ENCODE measurements at places on chromosomes 11 and 22.

DNA sequence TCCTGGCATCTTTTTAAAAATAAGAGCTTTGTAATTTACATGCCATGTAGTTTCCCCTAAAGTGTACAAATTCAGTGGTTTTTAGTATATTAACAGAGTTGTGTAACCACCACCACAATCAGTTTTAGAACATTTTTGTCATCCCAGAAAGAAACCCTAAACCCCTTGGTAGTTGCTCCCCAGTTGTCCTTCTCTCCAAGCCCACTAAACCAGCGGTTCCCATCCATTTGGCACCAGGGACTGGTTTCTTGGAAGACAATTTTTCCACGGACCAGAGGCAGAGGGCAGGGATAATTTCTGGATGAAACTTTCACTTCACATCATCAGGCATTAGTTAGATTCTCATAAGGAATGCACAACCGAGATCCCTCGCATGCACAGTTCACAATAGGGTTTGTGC is 22.6 kb downstream of the CABIN1 start:
- DNase-seq = no peak

GRCh38 chr11:9060700-9061111 is 30.7 kb downstream of the SCUBE2 start:
- no peak for DNase-seq

GRCh38 chr11:94305146-94305545 is 766 bp downstream of the IZUMO1R start:
- peak; percentile 3 for DNase-seq

DNA sequence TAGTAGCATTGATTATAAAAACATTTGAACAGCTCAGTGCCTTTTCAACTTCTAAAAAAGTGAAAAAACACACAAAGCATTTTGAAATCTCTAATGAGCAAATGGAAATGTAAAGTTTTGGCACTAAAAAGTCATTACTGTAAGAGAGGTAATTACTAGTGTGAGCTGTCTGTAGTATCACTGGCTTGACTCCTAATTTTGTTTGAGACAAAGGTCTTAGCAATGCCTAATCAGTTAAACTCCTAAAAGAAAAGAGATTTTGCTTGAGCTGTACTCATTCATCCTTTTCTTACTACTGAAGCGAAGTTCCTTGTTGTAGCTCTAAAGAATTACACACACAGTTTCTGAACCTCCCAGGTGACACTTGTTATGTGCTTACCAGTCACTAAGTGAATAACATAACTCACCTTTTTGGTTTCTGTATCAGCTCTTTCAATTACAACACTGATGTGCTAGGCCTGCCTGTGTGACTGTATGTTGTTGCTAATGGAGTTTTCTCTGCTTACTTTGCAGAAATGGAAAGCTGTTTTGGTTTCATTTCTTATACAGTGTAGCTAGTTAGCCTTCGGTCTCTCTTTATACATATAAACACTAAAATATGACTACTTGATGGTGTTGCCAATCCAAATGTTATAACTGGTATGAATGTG is 924.4 kb upstream of the TENM4 start:
- no peak for DNase-seq

- no peak for DNase-seq
These were observed 17.9 kb downstream of the STX3 start for GRCh38 chr11:59773083-59773440.

DNA sequence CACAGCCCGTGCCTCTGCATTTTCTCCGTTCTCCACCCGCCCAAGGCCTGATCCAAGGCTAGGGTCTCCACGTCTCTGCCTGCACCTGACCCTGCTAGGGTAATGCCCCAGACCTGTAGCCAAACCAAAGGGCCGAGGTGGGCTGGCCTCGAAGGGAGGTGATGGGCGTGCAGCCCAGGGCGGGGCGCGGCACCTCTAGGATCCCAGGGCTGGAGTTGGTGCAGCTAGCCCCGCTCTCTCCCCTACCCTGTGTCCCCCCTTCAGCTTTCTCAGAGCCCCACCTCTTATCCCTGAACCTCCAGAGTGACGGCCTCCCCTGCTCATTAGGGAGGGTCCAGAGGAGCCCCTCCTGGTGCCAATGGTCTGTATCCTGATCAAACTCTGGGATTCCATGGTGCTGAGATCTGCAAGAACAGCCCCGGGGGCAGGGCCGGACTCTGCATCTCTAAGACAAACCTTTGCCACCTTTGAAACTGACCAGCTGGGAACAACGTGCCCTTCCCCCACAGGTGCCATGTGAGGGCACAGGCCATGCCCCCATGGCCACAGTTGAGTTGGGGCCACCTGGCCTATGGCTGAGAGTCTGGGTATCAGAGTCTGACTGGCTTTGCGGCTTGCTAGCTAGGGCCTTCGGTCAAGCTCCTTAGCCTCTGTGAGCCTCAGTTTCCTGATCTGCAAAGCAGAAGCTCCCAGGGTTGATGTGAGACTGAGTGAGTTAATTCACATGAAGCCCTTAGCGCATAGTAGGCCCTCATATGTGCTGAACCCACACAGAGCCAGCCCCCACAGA is 23.1 kb upstream of the CBX7 start:
- no peak for DNase-seq

- DNase-seq = no peak
These were observed 67.3 kb upstream of the EED start for GRCh38 chr11:86177302-86177701.

GRCh38 chr11:103659206-103659618 is 377.2 kb upstream of the DDI1 start:
- DNase-seq = peak; percentile 60

DNA sequence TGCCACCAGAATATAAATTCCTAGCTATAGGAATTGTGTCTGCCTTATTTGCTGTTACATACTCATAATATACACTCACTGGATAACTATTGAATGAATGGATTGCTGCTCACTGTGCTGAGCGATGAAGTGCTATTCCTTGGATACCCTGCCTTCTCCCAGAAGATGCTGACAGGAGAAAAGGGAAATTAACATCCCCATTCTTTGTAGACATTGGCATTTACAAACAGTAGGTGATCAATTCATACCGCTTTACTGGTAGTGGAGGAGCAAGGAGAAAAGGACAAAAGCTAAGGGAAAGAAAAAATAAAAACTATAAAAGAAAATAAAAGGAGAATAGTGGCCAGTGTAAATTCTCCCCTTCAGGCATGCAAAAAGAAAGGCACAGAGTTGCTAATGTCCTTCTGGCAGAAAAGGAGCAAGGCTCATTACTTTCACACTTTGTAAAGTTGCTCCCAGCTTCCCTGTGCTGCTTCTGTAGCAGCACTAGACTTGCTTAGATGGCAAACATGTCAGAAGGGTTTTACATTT is 183.0 kb downstream of the LUZP2 start:
- DNase-seq = no peak

DNA sequence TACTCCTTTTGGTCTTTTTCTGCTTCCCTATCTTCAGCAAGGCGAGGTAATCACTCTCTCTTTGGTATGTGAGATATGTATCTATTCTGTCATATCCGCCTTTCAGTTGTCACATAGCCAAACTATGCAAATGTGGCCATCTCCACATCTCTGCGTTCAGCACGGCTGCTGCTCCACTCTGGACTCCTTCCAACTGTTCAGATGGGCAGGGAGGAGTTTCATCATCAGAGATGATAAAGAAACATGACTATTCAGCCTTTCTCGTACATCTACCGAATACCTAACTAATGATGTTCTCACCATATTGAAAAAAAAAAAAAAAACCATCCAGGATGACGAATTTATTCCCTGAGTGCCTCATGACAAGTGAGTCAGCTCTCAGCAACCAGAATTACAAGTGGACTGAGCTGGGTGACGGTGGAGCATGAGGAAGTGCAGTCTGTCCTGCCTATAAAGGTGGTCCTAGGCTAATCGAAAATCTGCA is 899.6 kb downstream of the OPCML start:
- DNase-seq = peak; percentile 95

DNA sequence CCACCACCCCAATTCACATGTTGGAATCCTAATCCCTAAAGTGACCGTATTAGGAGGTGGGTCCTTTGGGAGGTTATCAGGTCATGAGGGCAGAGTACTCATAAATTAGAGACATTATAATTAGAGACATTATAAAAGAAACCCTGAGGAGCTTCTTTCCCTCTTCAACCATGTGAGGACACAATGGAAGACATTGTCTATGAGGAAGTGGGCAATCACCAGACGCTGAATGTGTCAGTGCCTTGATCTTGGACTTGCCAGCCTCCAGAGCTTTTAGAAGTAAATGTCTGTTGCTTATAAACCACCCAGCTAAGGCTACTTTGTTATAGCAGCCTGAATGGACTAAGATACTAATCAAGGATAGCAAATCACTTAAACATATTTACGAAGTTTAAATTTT is 14.8 kb downstream of the GAB2 start:
- no peak for DNase-seq

DNA sequence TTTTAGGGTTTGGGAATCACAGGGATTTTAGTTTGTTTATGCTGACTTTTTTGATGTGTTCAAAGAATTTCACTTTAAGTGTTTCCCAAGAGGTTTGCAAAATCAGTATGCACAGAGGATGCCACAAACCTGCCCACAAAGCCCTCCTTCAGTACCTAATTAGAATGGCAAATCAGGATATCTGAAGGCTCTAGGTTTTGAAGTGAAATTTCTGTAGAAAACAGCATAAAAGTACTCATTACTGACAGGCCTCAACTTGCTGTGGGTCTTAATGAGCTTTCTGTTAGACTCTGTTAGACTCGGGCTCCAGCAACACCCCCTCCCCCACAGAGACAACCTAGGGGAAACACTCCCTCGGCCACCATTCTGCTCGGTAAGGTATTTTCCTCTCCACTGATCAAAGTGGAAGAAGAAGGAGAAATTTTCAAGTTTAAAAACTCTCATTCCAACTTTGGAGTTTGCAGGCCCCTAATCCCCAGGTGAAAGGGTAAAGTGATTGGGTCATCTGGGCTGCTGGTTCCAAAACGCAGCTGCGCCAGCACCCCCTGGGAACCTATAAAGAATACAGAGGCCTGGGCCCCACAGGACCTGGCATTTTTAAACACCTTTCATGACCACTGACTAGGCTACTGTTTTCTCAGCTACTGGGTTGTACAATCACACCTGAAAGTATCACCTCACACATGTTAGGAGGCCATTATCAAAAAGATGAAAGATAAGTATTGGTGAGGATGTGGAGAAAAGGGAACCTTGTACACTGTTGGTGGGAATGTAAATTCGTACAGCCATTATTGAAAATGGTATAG is 67.5 kb downstream of the PLEKHA7 start:
- DNase-seq = peak; percentile 25

DNA sequence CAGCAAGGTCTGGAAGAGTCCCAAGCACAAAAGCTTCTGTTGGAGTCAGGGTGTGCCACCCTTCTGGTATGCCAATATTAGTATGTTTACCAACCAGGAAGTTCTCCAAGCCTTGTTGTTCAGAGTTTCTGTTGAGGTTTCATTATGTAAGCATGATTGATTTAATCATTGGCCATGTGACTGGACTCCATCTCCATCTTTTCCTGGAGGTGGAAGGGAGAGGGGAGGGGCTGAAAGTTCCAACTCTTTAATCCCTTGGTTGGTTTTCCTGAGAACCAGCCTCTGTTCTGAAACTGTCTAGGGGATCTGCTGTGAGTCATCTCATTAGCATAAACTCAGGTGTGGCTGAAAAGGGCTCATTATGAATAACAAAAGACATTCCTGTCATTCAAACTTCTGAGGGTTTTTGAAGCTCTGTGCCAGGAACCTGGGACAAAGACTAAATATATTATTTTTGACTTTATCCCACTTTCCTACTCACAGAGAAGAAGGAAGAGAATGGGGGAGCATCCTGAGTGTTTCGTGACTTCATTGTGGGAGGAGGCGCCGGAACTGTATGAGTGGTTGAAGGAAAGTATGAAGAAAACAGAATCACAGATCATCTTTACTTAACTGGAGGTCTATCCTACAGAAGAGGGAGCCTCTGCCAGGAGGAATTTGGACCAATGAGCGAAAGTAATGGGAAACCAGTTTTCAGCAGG is 138.2 kb downstream of the NECTIN1 start:
- peak; percentile 62 for DNase-seq

DNA sequence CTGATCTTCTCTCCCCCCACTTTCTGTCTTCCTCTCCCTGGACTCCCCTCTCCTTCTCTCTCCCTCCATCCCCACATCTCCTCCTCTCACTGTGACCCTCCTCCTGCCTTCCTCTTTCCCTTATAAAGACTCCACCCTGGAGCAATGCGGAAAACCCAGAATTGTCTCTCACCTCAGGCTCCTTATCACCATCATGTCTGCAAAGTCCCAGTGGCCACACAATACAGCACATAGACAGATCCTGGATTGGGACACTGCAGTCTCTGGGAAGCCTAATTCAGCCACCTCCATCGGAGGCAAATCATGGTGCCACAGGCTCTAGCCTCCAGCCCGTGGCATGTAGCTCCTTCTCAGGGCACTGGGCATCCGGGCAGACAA is 2.7 kb downstream of the RFPL2 start:
- no peak for DNase-seq

DNA sequence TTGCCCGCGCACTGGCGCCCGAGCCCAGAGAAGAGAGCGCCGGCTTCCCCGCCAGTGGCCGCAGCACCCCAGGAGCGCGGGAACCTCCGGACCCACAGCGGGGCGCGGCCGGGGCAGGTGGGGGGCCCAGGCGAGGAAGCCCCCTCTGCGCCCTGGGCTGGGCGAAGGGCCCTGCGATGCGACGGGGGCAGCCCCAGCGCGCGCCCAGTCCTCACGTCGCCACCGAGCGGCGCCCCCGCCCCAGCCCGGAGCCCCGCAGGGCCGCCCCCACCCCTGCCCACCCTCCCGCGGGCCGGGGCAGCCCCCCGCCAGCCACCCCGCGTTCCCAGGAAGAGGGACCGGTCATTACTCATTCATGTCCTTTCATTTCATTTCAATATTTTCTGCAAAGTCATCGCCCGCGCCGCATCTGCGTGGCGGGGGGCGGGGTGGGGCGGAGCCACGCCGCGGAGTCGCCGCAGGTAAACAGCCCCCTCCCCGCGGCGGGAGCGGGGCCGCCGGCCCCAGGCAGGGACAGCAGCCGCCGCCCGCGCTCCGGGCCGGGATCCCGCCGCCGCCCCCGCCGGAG is 673 bp upstream of the PANX2 start:
- peak; percentile 17 for DNase-seq

Data from amniotic epithelial cell (primary cell).